ENCODE measurements at places on chromosomes 4 and X.

DNA sequence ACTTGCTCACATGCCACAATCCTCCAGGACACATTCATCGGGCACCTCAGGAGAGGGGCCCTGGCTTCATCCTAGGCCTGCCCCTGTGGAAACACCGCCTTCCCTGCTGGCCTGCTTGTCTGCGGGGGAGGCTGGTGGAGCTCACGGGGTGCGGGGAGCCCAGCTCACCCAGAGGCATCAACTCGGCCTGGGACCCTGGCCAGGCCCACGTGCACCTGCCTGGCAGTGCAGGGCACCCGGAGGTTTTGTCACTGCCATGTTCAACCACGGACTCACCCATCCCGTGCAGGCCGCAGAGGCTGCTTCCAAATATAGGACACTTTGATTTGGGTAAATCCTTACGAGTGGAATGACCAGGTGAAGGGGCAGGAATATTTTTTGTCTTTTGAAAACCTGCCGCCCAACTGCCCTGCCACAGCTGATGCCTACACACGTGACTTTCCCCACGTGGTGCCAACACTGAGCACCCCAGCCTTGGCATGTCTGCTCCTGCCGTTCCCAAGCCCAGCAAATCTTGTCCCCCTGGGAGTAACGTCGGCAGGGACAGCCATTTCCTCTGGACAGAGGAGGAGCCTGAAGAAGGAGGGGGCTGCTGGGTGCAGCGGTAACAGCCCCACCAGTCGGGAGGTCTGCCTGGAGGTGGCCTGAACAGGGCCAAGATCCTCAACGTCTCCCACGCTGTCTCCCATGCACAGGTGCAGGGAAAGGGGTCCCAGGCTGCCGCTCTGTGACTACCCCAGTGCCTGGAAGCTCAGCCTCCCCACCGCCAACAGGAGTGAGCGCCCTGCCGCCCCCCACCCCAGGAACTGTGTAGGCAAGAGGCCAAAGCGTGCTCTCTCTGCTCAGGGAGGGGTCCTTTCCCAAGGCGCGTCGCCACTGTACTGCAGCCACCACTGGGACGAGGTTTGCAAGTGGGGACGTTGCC is 8.5 kb downstream of the MXD4 start:
- DNase-seq = no peak

DNA sequence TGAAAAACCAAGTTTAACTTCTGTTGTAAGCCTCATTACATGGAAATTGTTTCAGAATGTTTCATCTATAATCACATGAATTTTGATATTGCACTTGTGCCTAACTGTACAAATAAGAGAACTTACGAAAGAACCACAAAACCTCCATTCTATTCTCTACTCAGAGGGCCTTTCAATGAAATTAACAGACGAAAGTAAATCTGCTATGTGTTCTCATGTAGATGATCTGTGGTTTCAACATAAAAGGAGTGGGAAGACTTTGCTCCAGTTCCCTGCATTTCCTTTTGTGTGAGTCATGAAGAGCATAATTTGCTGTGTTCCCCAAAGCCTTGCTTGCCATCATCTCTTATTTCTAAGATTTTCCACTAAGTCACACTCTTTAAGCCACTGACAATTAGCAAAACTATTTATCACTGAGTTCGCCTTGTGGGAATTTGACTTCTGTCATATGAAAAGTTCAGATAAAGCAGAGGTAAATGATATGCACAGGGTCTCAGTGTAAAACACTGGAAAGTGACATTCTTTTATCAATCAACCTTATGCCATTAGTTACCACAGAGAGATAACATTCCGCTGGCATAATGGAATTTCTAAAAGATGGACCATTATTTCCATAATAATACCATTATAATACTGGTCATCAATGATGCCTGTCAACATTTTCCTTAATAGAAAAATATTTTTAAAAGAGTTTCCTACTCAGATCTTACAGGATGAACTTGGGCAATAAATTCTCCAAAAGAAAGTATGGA is 329.8 kb downstream of the NR3C2 start:
- DNase-seq = peak; percentile 85

- peak; percentile 77 for DNase-seq
Measured at GRCh38 chr4:140106289-140106844, 47.6 kb downstream of the MAML3 start.

GRCh38 chr4:7415927-7416686 is 18.6 kb downstream of the PSAPL1 start:
- no peak for DNase-seq

DNA sequence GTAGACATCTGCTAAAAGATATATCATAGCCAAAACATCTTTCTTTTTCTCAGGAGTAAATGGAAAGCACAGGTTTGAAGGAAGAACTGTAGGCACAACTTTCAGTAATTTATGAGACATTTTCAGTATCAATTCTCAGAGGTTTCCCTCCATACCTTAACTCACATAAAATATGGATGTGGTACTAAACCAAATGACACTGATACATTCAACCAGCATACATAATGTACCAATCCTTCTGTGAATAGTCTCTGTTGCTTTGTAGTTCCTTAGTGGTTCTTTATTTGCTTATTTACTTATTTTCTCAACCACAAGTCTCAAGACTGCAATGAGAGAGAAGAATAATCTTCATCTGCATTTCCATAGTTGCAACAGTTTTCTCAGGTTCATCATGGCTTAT is 96.1 kb downstream of the ARHGAP24 start:
- DNase-seq = no peak

DNA sequence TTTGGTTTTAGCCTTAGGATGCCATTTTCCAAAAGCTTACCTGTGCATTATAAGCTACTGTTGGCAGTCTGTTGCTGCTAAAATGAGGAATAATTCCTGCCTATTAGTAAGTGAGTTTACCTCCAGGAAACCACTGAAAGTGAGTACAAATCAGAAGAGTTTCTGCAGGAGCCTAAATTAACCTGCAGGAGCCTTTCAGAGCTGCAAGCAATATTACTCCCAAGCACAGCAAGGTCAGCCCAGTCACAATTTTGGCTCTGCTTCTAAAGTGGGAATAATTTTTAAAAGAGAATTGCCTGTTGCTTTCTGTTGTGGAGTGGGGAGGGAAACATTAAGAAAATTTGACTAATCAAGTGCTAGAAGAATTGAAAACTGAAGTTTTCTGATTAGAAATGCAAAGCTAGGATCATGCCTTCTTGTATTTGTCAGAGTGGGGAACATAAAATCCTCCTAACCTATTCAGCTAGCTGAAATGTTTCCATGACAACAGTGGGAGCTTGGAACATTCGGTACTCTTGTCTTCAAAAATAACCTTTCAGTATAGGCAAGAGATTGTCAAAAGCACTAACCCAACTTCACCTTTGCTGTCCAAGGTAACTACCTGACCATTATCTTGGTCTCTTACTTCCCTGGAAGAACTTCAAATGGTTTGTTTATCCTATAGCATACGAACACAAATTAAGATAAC is 193.2 kb downstream of the COMMD8 start:
- no peak for DNase-seq

DNA sequence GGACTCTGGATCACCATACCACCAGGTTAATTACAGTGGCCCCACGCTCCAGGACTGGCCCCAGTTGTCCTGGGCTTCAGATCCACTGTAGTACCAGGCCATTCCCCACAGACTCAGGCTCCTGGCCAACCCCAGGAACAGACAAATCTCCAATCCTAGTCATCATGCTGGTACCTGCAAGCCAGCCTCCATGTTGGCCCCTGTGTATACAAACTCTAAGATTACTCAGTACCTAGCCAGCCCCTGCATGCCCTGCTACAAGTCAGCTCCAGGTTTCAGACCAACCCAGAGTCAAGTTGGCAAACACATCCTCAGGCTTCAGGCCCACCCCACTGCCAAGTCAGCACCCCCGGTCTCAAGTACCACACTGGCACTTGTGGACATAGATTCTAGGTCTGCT is 85.9 kb downstream of the KLF8 start:
- no peak for DNase-seq

DNA sequence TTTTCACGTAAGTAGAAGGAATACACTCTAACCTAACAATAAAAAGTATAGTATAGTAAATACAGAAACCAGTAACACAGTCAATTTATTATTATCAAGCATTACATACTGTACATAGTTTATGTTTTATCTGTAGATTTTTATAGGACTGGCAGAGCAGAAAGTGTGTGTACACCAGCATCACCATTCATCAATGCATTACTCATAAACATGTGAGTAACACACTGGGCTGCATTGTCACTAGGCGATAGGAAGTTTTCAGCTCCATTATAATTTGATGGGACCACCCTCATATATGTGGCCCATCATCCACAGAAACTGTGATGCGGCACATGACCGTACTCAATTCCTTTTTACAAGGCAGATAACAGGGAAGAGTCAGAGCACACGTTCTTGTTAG is 137.8 kb upstream of the RBPJ start:
- DNase-seq = no peak

DNA sequence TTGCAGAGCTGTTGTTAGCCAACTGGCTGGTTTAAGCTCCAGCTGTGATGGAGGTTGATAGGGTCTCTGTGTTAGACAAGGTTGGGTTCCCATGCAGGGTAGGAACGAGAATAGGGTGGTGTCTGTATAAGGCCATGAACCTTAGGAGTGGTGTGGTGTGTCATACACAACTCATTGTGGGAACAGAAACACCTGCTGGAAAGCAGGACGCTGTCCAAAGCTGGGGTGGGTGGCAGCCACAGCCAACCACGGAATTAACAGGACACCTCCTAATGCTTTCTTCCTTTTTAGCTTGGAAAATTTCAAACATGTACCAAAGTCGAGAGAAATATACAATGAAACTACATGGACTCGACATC is 94.4 kb downstream of the ARHGAP10 start:
- DNase-seq = no peak

DNA sequence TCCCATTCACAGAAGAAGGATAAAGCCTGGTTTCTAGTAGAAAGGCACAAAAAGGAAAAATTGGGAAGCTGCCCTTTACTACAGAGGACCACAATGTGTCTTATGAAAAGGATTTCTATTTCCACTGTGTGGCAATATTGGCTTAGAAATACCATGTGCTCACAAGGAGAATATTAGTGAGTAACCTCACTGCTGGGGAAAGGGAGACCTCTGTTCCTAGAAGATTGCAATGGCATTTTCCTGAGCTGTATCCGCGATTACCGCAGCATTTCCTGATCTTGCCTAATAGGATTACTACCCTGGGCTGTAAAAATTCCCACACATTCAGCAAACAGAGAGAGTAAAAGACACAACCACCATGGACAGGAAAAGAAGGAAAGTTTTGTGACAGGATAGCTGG is 308.8 kb upstream of the TECRL start:
- DNase-seq = no peak

- DNase-seq = no peak
Measured at GRCh38 chrX:151852294-151852693, 60.4 kb upstream of the MAGEA4 start.

DNA sequence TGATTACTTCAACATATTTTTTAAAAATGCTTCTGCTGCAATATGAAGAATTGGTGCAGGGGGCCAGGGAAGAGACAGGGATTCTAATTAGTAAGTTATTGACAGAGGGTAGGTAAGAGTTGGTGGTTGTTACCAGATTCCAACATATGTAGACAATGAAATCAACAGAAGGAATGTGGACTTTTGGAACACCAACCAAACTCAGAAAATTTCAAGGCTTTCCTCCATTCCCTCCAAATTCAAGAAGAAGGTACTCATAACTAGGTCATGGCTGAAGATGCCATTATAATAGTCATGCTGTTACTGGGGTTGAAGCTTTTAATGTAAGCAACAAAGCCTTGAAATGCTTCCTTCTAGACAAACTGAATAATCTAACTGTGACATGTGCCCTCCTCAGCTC is 22.9 kb upstream of the CXCL13 start:
- DNase-seq = no peak

- DNase-seq = peak; percentile 20
Measured at GRCh38 chrX:104270916-104271512, 16.3 kb upstream of the ESX1 start.

- DNase-seq = no peak
Measured at GRCh38 chr4:118834070-118834469, 1.9 kb downstream of the SEC24D start.

DNA sequence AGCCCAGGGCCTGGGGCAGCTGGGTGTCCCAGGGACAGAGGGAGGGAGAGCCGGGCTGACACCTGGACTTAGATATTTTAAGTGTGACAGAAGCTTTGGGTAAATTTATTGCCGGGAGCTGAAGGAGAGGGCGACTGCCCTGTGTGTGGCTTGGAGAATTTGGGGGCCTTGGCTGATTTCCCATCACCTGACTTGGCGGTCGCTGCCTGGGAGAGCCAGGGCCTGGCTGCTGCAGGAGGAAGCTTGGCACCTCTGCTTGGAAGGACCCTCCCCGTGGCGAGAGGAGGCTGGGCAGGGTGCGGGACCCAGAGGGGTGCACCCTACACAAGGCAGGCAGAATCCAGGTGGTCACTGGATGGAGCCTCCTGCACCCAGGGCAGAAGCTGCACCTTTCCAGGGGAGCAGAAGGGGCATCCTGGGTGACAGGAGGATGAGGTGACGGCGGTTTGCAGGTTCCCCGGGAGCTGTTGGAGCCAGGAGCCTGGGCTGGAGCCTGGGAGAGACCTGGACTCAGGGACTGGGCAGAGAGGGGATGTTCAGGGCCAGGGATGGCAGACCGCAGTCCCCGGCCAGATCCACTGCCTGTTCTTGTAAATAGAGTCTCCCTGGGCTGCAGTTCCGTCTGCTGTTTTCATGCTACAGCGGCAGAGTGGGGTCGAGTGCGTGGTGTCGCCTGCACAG is 72.0 kb downstream of the RGS12 start:
- no peak for DNase-seq

DNA sequence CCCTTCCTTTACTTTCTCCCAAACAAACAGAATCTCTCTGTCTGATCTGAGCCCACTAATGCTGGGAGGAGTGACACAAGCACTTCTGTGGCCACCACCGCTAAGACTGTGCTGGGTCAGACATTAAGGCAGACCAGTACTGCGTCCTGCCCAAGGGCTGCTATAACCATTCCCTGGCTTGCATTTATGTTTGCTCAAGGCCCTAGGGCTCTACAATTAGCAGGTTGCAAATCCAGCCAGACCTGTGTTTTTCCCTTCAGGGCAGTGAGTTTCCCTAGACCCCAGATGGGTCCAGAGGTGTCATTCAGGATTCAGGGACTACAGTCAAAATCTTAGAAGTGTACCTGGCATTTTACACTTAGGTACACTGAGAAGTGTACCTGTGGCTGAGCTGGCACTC is 89.7 kb downstream of the SPANXN4 start:
- no peak for DNase-seq

DNA sequence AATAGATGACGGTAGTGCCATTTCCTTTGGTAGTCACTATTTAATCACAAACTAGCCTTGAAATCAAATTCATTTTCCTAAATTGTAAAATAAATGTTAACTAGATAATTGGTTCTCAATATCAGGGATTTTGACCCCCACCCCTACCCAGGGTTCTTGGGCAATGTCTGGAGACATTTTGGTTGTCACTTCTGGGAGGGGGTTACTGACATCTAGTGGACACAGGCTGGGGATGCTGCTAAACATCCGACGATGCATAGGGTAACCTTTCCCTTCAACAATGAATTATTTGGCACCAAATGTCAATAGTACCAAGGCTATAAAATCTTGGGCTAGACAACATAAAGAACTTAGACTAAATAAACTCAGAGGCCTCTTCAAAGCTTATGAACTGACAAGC is 285.8 kb upstream of the TRPC5 start:
- no peak for DNase-seq

Measured in inflammatory macrophage (primary cell).